B cell (primary cell): ENCODE measurements at places on chromosomes 6 and 20. TPM values are rescaled to one million over a fixed set of nuclear protein-coding genes. Genes with fewer than 3 reads are reported as not detected.

The UBD gene
- total RNA-seq, result not detected in 2 replicates

The METTL24 gene
- total RNA-seq, result not detected in 2 replicates

The CLVS2 gene
- not detected in 2 replicates for total RNA-seq

DNA sequence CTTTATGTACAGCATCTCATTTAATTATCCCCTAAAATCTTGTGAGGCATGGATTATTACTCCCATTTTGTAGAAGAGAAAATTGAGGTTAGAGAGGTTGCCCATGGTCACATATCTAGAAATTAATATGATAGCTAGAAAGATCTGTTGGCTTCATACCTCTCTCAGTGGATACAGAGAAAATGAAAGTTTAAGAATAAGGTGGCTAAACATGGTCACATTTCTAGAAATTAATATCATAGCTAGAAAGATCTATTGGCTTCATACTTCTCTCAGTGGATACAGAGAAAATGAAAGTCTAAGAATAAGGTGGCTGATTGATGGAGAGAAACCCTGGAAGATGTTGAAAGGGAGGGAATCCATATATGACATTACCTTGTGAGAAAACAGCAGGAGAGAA is 260.7 kb upstream of the MAN1A1 start:
- H3K27me3 ChIP-seq, result no peaks in the 10 kb centered on the region
- H3K4me3 ChIP-seq, result no peak overlapping the region
- no peak for DNase-seq
- no peak overlapping the region for H3K27ac ChIP-seq

DNA sequence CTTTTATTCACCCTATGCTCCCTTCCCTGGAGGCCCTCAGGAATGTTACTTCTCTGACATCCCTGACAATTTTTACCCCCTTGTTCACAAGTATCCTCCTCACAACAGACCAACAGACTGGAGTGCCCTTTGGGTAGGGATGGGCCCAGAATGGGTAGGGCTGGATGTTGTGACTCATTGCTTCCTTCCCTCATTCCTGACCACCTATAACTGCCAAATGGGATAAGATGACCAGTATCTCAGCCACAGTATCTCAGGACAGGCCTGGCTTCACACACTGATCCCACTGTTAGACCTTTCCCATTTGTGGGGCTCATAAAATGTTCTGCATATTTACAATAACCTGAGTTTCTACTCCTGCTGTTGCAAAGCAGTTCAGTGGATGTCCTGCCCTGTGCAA is 223.0 kb upstream of the LRFN2 start:
- no peak overlapping the region for H3K4me3 ChIP-seq
- no peaks in the 10 kb centered on the region for H3K36me3 ChIP-seq
- H3K27ac ChIP-seq, result no peak overlapping the region
- H3K4me1 ChIP-seq, result no peaks in the 10 kb centered on the region

GRCh38 chr6:142883011-142883410 is 62.0 kb downstream of the HIVEP2 start:
- H3K4me3 ChIP-seq, result no peak overlapping the region
- no peaks in the 10 kb centered on the region for H3K27me3 ChIP-seq
- peaks cover 5% of the 10 kb centered on the region for H3K36me3 ChIP-seq

DNA sequence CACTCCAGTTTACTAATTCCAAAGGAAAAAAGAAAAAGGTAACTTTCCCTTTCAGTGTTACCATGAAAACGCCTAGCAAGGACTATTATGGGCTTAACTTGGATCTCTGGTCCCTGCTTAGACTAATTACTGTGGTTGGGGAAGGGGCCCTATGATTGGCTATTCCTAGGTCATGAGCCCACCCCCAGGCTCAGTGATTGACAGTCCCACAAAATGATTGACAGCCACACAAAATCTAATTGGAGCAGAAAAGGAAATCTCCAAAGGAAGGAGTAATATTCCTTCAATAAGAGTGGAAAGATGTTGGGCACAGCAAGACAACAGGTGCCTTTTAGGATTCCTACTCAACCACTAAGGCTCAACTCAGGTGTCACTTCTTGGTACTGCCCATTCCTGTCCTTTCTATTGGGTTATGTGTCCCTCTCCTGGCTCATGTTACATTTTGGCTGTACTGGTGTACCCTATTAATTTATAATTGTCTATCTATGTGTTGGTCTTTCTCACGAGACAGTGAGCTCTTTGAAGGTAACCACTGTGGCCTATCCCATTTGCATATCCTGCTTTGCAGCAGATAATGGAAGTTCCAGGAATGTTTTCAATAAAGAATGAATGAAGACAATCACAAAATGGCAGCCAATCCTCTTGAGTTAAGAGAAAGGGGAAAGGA is 5.5 kb upstream of the UTRN start:
- peaks cover 9% of the 10 kb centered on the region for H3K4me1 ChIP-seq
- H3K36me3 ChIP-seq, result no peaks in the 10 kb centered on the region
- DNase-seq, result no peak
